ENCODE measurements at places on chromosomes 4 and X.

DNA sequence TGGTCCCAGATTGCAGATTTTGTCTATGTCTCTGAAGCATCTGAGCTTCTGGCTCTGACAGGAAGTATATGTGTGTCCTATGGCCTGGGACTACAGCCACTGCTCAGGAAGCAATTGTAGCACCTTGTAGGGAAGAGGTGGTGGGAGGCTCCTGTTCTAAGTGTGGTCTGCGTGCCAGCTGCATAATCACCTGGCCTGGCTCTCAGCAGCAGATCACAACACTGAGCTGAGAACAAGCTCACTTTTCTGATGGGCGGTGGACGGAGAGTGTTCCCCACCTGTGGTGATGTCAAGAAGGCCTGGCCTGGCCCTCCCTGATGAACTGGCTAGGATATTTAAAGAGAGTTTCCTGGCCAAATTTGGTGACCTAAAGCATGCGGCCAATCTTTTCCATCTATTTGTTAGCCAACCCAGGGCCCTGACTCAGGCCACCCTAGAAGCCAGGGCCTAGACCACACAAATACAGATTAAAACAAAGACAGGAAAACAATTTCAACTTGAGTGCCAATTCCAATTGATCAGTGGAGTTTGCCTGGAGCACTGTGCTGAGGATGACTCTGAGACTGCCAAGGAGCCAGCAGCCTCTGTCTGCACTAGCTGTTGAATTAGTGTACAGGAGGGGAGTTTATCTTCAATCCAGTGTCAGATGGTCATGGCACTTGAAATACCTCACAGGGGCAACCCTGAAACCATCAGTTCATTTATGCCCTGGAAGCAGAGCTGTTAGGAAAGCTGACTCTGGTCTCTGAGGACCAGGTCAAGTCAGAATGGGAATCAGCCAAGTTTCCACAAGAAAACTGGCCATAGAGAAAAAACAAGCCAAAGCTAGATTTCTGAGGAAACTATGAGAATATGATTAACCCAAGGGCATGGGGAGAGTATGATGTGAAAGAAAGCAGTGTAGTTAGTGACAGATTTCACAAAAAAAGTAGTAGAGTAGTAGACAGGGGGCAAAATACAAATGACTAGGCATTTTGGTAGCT is 47.4 kb downstream of the PRDM5 start:
- DNase-seq = no peak

DNA sequence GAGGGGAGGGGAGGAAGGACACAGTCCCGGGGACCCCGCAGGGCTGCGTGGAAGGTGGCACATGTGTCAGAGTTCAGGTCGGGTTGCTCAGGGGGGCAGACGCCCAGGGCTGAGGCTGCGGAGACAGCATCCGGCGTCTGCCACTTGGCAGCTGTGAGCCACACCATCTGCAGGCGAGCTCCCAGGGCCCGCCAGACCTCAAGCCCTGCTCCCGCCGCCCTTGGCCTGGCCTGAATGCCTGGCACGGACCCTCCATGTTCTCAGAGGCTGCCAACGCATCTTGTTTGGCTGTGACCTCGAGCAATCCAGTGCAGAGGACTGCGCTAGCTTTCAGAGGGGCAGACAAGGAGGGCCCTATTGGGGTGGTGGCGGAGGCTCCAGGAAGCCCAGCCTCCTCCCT is 5.1 kb downstream of the BGN start:
- DNase-seq = no peak

- no peak for DNase-seq
Observed at GRCh38 chr4:13323921-13324320, 160.2 kb downstream of the RAB28 start.

GRCh38 chr4:38163216-38164006 is 203.2 kb downstream of the PTTG2 start:
- no peak for DNase-seq

- peak; percentile 82 for DNase-seq
Observed at GRCh38 chrX:11758400-11759171, 549 bp downstream of the MSL3 start.

GRCh38 chrX:47293106-47293505 is 60.3 kb downstream of the USP11 start:
- DNase-seq = no peak

- no peak for DNase-seq
Observed at GRCh38 chr4:7155590-7156071, 36.7 kb upstream of the SORCS2 start.

GRCh38 chr4:158071931-158072330 is 100.9 kb downstream of the GASK1B start:
- no peak for DNase-seq

GRCh38 chr4:73451404-73451803 is 15.4 kb downstream of the AFP start:
- DNase-seq = no peak

DNA sequence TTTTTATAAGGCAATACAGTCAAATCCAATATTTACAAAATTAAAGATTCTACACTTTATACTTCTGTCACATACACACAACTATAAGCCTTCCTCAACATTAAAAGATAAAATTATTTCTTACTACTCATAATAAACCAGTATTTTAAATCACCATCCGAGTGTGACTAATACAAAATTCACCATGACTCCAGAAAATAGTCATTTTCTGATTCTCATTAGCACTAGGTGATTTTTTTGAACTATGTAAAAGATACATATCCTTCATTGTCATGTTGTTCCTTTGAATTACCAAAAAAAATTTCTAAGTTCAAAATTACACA is 646 bp upstream of the SLC7A11 start:
- no peak for DNase-seq

- DNase-seq = peak; percentile 10
Observed at GRCh38 chr4:78056265-78057129, 626 bp upstream of the FRAS1 start.

DNA sequence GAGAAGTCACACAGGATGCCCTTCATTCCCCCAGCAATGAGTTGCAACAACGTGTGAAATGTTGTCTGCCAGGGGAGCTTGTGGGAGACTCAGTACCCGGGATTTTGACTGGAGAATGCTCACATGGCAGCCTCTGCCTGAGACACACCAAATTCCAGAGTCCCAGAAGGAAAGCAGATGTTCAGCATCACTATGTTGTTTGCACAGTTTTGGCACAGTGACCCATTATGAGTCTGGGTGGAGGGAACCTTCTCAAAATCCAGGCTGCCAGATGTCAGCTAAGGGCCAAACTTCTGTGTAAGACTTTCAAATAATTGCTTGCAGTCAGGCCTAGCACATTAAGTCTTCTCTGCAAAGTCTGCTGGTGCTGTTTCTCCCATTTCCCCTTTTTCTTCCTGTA is 1029.7 kb upstream of the TENM3 start:
- DNase-seq = no peak

GRCh38 chrX:69210581-69210980 is 45.3 kb upstream of the PJA1 start:
- DNase-seq = no peak

GRCh38 chr4:147247579-147247978 is 233.3 kb upstream of the EDNRA start:
- DNase-seq = no peak

DNA sequence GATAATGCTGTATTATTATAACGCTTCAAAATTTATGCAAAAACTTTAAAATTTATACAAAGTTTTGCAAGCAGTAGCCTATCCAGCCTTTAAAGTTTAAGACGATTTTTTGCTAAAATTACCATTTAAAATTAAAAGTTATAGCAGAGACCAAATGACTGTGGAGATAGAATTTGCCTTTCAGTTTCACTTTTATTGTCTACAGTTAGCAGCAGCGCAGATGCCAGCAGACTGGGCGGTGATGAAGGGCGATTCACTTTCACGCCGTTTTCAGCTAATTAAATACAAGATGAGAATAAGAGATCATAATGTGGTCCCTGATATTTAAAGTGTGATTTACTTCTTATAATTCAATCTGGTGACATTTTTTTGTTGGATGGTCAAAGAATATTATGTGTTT is 1381.5 kb upstream of the ADGRL3 start:
- DNase-seq = no peak

DNA sequence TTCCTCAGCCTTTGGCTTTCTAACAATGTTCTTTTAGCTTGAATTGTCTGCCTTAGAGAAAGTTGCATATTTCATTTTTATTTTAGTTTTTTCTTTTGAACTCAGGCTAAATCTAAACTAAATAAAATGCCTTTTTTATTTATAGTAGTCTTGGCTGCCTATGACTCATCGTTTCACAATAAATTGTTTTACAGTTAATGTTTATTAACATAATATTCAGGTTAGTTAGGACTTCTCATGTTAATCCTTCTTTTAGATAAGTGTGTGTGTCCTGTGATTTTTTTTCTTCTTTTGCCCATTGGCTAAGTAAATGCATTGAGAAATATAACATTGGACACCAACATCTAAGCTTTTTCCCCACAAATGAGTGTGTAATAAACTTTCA is 1.6 kb downstream of the RP2 start:
- no peak for DNase-seq

GRCh38 chr4:174631901-174632758 is 109.8 kb upstream of the HPGD start:
- DNase-seq = no peak
